ENCODE measurements at places on chromosomes 1 and 21.

- H3K4me1 ChIP-seq = peaks cover 28% of the 10 kb centered on the region
- no peak for DNase-seq
- no peak overlapping the region for H3K27ac ChIP-seq
- H3K36me3 ChIP-seq = peaks cover 2% of the 10 kb centered on the region
- no peak overlapping the region for H3K4me3 ChIP-seq
- no peaks in the 10 kb centered on the region for H3K27me3 ChIP-seq
Measured at GRCh38 chr1:63638471-63638870, 45.3 kb downstream of the PGM1 start.

- DNase-seq = no peak
- H3K27me3 ChIP-seq = no peaks in the 10 kb centered on the region
- peak overlapping the region; percentile 41 for H3K4me3 ChIP-seq
- H3K27ac ChIP-seq = peak overlapping the region; percentile 73
Measured at GRCh38 chr1:109396871-109397580, 692 bp downstream of the SORT1 start.

- no peak overlapping the region for H3K27ac ChIP-seq
- DNase-seq = no peak
Measured at GRCh38 chr1:43304314-43304681, 3.5 kb downstream of the TIE1 start.

DNA sequence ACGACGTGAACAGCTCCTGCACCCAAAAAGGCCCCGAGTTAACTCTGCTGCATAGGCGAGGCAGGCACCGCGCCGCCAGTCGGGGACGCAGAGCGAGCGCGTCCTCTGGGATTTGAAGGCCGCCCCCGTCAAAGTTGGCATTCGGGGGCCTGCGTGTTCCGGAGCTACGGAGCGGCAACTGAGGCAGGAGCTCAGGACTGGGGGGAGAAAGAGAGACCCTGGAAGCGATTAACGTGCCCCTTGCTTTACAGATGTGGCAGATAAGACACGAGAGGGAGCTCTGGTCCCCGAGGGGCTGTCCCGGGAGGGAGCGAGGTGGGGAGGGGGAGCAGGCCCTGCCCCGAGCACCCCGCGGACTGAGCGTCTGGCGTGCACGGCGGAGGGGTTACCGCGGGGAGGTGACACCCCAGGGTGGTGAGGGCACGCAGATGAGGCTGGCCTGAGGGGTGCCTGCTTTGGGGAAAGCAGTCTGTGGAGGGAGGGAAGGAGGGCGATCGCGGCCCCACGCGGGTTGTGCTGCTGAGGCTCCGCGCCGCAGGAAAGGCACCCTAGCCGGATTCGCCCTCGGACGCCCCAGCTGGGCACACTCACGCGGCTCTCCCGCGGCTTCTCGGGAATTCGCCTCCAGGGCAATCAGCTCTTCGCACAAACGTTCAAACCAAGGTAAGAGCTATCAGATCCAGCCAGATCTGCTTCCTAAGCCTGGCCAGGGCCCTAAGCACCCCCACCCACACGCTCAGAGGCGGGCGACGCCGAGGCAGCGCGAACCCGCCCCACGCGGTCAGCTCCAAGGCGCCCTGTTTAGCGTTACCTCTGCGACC lies 26.5 kb downstream of the ACTA1 start:
- peaks cover 15% of the 10 kb centered on the region for H3K4me1 ChIP-seq
- no peaks in the 10 kb centered on the region for H3K36me3 ChIP-seq
- no peak for DNase-seq
- H3K4me3 ChIP-seq = no peak overlapping the region
- H3K27me3 ChIP-seq = no peaks in the 10 kb centered on the region

GRCh38 chr1:34547046-34547674 lies 207.7 kb upstream of the GJB5 start:
- no peaks in the 10 kb centered on the region for H3K36me3 ChIP-seq
- no peak overlapping the region for H3K27ac ChIP-seq
- no peaks in the 10 kb centered on the region for H3K4me1 ChIP-seq
- peak; percentile 51 for DNase-seq
- no peak overlapping the region for H3K4me3 ChIP-seq

DNA sequence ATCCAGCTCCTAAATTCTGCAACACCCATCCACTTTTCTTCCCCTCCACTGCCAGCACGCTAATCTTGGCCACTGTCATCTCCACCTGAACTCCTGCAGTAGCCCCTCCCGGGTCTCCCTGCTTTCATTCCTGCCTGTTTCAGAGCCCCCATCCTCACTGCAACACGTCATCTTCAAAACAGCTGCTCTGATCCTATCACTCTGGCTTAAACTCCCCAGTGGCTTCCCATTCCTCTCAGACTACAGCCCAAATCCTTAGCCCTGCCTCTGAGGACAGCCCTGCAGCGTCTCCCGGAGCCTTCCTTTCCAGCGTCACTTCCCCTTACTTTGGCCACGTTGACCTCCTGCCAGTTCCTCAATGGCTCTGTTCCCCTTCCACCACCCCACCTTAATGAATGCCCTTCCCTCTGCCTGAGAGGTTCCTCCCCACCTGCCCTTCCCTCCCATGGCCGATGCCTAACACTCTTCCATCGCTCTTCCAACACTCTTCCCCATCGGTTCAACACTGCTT lies 22.9 kb upstream of the IFNAR2 start:
- H3K27me3 ChIP-seq = no peaks in the 10 kb centered on the region
- H3K36me3 ChIP-seq = peaks cover 2% of the 10 kb centered on the region
- H3K27ac ChIP-seq = peak overlapping the region; percentile 24
- DNase-seq = no peak
- H3K4me1 ChIP-seq = peaks cover 32% of the 10 kb centered on the region

- H3K27me3 ChIP-seq = no peaks in the 10 kb centered on the region
- no peak overlapping the region for H3K4me3 ChIP-seq
- peaks cover 11% of the 10 kb centered on the region for H3K4me1 ChIP-seq
- no peak overlapping the region for H3K27ac ChIP-seq
- H3K36me3 ChIP-seq = no peaks in the 10 kb centered on the region
Measured at GRCh38 chr1:184747089-184747955, 7.3 kb downstream of the EDEM3 start.

GRCh38 chr1:54215523-54215922 lies 15.6 kb downstream of the MRPL37 start:
- no peak overlapping the region for H3K4me3 ChIP-seq
- H3K27ac ChIP-seq = no peak overlapping the region
- no peaks in the 10 kb centered on the region for H3K4me1 ChIP-seq
- H3K36me3 ChIP-seq = no peaks in the 10 kb centered on the region
- H3K27me3 ChIP-seq = no peaks in the 10 kb centered on the region

DNA sequence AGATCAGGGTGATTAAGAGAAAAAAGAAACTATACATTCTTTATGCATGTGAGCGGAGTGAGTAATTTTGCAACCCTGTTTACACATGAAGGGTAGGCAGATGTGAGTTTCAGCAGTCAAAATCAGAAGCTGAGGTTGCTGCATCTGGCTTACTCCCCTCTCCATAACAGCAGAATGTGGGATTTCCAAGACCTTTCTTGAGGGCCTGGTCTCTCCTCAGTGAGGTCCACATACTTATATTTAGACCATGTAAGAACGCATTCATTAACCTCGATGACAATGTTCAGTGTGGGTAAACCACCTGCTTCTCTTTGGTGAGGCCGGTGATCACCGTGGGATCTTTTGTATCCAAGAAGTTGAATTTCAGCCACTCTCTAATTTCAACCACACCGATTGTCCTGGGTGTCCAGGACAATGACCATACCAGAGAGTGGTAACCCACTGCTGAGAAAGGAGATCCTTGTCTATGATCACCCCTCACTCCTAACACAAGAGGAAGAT lies 18.7 kb upstream of the RAP1A start:
- H3K4me3 ChIP-seq = no peak overlapping the region
- no peak for DNase-seq
- H3K27me3 ChIP-seq = no peaks in the 10 kb centered on the region
- H3K36me3 ChIP-seq = no peaks in the 10 kb centered on the region
- no peak overlapping the region for H3K27ac ChIP-seq

GRCh38 chr1:210239349-210240111 lies 6.9 kb downstream of the SERTAD4 start:
- H3K4me3 ChIP-seq = no peak overlapping the region
- peak; percentile 57 for DNase-seq
- H3K27me3 ChIP-seq = no peaks in the 10 kb centered on the region
- H3K27ac ChIP-seq = no peak overlapping the region
- no peaks in the 10 kb centered on the region for H3K4me1 ChIP-seq
- H3K36me3 ChIP-seq = no peaks in the 10 kb centered on the region

DNA sequence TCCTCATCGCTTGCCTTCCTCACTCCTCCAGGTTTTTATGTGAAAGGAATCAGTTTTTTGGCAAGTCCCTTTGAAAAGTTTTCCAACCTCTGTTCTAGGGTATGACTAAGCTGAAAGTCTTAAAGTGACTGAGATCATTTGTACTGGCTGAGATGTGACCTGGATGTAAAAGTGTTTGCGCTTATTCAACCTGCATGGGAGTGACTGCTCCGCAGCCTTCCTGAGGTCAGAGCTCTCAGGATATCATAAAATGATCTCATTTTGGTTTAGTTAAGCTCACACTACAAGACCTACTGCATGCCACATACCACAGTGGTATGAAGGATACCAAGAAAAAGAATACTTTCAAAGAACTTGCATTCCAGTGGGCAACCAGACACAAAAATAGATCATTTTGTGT lies 29.8 kb upstream of the TADA1 start:
- DNase-seq = no peak
- H3K4me3 ChIP-seq = no peak overlapping the region
- H3K4me1 ChIP-seq = no peaks in the 10 kb centered on the region
- H3K27me3 ChIP-seq = no peaks in the 10 kb centered on the region

DNA sequence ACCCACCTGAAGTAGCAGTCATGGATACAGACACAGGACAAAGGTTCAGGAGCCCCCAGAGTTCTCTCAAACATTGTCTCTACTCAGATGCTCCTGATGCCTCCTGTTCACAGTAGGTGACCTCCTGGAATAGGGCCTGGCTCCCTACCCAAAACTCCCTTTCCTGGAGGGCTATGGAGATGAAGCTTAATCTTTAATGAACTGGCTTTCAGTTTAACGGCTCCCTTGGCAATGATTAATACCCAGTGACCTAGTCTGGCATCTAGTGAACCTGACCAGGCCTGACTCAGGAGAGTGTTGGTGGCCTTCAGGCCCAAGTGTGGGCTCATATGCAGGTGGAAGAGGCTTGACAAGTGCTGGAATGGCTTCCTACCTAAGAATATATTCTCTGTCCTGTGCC lies 65.2 kb upstream of the TRABD2B start:
- DNase-seq = no peak
- no peaks in the 10 kb centered on the region for H3K36me3 ChIP-seq
- no peaks in the 10 kb centered on the region for H3K4me1 ChIP-seq
- no peak overlapping the region for H3K27ac ChIP-seq

- no peak overlapping the region for H3K27ac ChIP-seq
- peaks cover 22% of the 10 kb centered on the region for H3K4me1 ChIP-seq
- no peak overlapping the region for H3K4me3 ChIP-seq
- H3K36me3 ChIP-seq = no peaks in the 10 kb centered on the region
Measured at GRCh38 chr1:151565502-151566189, 25.5 kb downstream of the TUFT1 start.

DNA sequence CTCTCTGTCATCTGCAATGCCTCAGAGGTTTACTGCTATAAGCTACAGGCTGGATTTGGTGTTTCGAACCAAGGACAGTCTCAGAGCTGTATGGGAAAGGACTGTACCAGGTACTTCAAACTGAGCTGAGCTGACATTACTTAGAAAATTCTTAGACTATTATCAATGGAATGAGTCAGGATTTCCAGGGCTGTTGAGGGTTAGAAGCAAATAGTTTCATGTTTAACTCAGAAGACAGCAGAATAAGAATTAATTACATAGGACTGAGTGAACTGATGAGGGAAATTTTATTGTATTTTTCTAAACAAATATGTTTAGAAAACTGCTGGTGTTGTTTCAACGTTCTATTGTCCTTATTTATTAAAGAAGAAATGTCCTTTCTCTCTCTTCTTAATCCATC lies 74.3 kb upstream of the CAPZB start:
- H3K27me3 ChIP-seq = no peaks in the 10 kb centered on the region
- H3K4me3 ChIP-seq = no peak overlapping the region
- H3K27ac ChIP-seq = no peak overlapping the region
- no peak for DNase-seq

GRCh38 chr1:77378723-77379535 lies 97.1 kb downstream of the AK5 start:
- no peak for DNase-seq
- H3K36me3 ChIP-seq = no peaks in the 10 kb centered on the region
- H3K4me3 ChIP-seq = no peak overlapping the region
- no peaks in the 10 kb centered on the region for H3K27me3 ChIP-seq
- H3K27ac ChIP-seq = no peak overlapping the region

DNA sequence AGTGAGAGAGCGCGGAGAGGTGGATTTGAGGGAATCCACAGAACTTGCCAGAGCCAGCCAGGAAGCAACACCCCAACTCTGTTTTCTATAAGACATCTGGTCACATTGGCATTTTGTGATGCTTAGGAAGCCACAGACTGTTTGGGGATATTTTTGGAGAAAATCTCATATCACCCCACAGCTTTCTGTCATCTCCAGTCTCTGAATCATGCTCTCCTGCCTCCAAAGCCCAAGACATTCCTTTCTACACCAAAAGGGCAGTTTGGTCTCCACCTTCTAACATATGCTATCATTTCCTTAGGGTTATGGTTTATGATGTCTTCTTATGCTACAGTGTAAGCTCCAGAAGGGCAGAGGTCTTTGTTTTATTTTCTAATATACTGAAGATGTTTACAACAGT lies 14.4 kb upstream of the BCL10 start:
- no peaks in the 10 kb centered on the region for H3K4me1 ChIP-seq
- H3K27ac ChIP-seq = no peak overlapping the region
- H3K36me3 ChIP-seq = no peaks in the 10 kb centered on the region

DNA sequence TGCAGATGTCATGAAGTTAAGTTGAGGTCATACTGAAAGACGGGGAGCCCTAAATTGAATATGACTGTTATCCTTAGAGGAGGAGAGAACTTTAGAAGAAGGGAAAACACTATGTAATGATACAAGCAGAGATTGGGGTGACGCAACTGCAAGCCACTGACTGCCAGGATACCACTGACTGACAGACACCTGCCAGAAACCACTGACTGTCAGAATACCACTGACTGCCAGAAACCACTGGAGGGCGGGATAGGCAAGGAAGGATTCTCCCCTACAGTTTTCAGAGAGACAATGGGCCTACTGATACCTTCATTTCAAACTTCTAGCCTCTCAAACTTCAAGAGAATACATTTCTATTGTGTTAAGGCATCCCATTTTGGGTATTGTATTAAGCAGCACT lies 388.7 kb downstream of the USH2A start:
- no peak overlapping the region for H3K4me3 ChIP-seq
- no peak overlapping the region for H3K27ac ChIP-seq
- no peaks in the 10 kb centered on the region for H3K27me3 ChIP-seq
- H3K4me1 ChIP-seq = no peaks in the 10 kb centered on the region
- no peaks in the 10 kb centered on the region for H3K36me3 ChIP-seq

GRCh38 chr1:39539252-39539790 lies 37.3 kb downstream of the PABPC4 start:
- H3K4me1 ChIP-seq = no peaks in the 10 kb centered on the region
- no peak overlapping the region for H3K4me3 ChIP-seq
- H3K27ac ChIP-seq = no peak overlapping the region
- no peaks in the 10 kb centered on the region for H3K36me3 ChIP-seq
- H3K27me3 ChIP-seq = no peaks in the 10 kb centered on the region

GRCh38 chr1:244502630-244503029 lies 41.6 kb downstream of the CATSPERE start:
- no peak overlapping the region for H3K4me3 ChIP-seq
- no peaks in the 10 kb centered on the region for H3K4me1 ChIP-seq
- no peaks in the 10 kb centered on the region for H3K36me3 ChIP-seq

- H3K36me3 ChIP-seq = no peaks in the 10 kb centered on the region
- H3K27ac ChIP-seq = peak overlapping the region; percentile 96
- H3K4me1 ChIP-seq = peaks cover 5% of the 10 kb centered on the region
- peak; percentile 51 for DNase-seq
- no peaks in the 10 kb centered on the region for H3K27me3 ChIP-seq
Measured at GRCh38 chr1:179082333-179082998, 596 bp downstream of the TOR3A start.
